ENCODE measurements at places on chromosomes 4 and X.

DNA sequence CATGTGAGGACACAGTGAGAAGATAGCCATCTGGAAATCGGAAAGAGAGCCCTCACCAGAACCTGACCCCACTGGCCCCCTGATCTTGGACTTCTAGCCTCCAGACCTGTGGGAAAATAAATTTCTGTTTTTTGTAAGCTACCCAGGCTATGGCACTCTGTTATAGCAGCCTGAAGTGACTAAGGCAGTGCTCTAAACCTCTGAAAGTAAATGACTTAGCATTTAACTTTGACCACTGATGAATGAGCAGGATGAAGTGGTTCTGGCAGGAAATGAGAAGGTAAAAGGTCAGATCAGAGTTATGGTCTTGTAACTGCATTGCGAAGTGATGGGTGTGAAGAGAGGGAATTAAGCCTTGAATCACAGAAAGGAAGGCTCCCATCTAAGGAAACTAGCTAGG lies 17.0 kb downstream of the GPAT3 start:
- no peak for DNase-seq

DNA sequence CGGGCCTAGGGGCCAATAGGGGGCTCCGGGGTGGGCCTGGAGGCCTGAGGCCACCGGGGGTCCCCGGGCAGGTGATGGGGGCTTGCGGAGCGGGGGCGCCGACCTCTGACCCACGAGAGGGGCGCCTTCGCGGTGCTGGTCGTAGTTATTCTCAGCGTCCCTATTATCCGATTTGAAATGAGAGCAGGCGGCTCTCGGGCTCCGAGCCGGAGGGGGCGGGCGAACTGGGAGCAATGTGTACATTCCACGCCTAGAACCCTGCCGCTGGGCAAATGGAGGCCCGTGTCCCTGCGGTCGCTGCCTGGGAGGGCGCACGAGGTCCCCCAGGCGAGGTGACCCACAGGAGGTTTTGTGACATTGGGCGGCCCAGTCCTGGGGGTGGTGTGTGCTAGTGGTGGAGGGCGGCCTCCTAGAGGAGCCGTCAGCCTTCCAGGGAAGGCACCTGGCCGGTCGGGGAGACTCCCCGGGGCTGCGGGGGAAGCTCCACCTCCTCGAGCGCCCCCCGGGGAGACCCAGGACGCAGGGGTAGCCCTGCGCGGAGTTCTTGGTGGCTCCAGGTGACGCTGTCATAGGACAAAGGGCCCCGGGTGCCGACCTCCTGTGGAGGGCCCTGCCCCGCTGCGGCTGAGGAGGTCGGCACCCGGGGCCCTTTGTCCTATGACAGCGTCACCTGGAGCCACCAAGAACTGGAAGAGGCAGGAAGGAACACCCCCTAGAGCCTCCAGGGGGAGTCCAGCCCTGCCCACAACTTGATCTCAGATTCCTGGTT lies 102.6 kb upstream of the PRKX start:
- peak; percentile 60 for DNase-seq

DNA sequence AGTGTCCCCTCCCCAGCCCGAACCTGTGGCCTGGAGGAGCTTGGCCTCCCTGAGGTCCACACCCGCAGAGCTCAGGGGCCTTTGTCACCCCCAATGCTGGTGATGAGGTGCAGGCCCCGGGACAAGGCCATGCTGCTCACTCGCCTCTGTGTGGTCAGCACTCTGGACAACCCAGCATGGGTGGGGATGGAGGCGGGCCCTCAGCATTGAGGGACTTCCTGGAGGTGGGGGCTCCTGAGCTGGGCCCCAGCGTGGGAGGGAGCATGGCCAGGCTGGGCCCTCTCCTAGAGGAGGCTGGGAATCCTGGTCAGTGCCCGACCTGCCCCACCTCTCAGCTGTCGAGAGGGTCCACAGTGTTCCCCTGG lies 30.6 kb downstream of the TACC3 start:
- DNase-seq: no peak

- DNase-seq: no peak
Observed at GRCh38 chr4:2371765-2372487, 46.5 kb downstream of the ZFYVE28 start.

Measured in NCI-H524 (cell line).